ENCODE measurements at places on chromosomes 11 and 22.

DNA sequence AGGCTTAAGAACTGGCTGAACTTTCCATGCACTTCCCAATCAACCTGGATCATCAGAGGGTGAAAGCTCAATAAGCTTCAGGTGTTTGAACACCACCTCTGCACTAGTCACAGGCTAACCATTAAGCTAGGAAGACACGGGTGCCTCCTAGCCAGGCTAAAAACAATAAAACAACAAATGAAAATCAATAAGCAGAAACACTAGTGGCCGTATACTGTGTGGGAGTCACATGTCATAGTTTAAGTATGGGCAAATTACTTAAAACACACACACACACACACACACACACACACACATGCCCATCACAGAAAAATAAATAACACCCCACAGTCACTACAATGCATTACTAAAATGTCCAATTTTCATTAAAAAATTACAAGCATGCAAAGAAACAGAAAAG lies 85.2 kb downstream of the APOL5 start:
- DNase-seq: no peak

- no peak for DNase-seq
Observed at GRCh38 chr11:28144808-28145207, 36.6 kb downstream of the METTL15 start.

DNA sequence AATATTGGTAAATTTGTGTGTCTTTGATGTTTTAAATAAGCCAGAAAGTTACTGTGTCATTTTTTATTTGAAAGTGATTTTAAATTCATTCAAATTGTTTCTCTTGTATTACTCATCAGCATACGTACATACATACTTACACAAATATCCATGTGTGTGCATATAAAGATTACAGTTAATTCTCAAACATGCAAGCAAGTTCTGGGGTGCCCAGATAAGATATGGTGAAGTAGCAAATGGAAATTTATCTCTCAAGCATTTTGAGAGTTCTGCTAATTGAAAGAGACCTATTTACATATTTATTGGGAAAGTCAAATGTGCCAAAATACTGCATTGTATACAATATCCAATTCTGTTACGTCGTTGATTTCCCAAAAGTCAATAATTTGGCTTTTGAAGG lies 1024.0 kb upstream of the CNTN5 start:
- no peak for DNase-seq

DNA sequence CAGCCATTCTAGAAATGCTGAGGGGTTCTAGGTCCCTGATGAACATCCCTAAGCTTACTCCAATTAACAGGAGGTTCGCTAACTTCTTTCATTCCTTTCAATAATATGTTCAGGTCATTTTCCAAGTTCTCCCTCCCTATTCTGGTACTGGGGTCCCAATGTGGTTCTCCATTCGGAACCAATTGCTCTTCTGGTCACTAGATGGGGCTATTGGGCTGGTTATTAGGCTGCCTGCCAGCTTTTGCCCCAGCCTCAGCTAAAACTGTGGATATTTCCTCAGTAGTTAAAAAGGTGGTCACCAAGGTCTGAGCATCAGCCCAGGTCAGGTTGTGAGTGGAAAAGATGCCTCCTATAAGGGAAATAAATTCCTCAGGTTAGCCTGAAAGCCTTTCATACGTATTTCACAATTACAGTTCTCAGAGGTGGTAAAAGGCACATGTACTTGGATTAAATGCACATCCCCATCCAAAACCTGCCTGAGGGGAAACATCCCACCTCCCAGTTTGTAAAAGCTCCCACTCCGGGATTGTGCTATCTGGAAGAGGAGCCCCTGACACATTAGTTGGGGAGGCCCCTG lies 161.1 kb upstream of the CCDC179 start:
- no peak for DNase-seq

DNA sequence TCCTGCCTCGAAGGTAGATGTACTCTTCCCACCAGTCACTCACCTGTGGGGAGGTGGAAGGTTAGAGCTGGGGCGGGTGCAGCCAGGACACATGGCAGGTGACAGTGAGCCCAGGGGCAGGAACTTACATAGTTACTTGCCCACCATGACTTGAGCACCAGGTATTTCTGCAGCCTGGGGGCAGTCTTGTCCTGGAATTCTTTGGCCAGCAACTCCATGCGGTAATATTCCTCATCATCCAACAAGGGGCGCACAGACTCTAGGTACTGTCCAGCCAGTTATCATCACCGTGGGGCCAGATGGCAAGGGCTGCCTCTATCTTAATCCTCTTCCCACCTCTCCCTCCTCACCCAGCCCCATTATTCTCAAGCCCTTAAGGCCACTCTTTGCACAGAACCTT lies 2.2 kb downstream of the CPT1B start:
- DNase-seq: no peak

DNA sequence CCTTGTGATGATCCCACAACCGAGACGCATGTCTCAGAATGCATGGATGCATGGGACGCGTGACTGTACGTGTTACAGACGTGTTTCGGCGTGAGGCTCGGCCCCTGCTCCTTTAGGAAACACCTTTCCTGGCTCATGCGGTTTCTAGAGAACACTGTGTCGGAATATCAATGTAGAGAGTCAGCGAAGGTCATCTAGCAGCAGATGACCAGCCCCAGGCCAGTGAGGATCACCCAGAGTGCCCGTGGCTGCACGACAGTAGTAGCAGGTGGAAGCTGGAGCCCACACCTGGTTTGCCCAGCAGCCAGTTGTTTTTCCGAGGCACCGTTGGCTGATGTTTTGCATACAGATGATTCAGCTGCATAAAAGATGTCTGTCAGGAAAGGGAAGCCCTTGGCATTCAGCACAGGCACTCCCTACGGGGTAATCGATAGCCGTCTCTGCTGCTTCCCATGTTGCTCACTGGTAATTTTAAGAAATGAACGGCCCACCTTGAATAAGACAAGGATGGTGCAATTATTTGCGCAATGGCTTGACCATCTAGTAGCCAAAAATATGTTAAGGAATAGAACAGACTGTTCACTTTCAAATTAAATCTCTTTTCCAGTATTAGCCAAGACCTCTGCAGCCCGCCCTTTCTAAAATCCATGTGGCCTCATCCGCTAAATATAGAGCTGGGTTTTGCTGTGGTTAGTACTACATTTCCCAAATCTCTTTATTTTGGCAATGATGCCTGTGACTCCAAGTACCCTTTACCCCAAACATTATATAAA lies 1.1 kb upstream of the CLTCL1 start:
- DNase-seq: no peak

GRCh38 chr11:18624161-18624560 lies 10.0 kb downstream of the SPTY2D1 start:
- no peak for DNase-seq

GRCh38 chr11:110407315-110407714 lies 22.4 kb upstream of the FDX1 start:
- DNase-seq: no peak

GRCh38 chr11:93080146-93080759 lies 110.8 kb downstream of the MTNR1B start:
- DNase-seq: no peak

GRCh38 chr22:43476751-43477725 lies 65.2 kb downstream of the MPPED1 start:
- no peak for DNase-seq

- no peak for DNase-seq
Observed at GRCh38 chr11:128407962-128408361, 179.4 kb downstream of the ETS1 start.

- DNase-seq: no peak
Observed at GRCh38 chr11:86699040-86699791, 26.8 kb upstream of the ME3 start.

- DNase-seq: no peak
Observed at GRCh38 chr11:24226606-24227005, 270.2 kb upstream of the LUZP2 start.

DNA sequence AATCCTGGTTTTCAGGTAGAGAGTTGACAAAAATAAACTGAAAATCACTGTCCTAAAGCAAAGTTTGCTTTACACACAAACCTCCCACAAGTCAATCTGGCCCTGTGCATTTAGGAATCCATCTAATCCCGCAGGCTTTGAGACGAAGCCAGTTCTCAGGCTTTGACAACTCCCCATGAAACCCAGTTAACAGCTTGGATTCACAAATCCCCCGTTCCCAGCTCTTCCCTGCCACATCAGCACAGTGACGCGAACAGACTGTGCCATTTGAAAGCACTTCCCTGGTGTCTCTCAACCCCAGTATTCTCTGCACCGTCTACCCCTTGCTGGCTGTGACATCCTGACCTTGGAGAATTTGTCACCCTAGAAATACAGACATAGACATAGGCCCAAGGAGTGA lies 117.8 kb downstream of the OPCML start:
- DNase-seq: no peak
